ENCODE measurements at places on chromosomes 16 and 17.
A peak's percentile ranks its signal among the peaks of the same experiment; 100 is the strongest.

DNA sequence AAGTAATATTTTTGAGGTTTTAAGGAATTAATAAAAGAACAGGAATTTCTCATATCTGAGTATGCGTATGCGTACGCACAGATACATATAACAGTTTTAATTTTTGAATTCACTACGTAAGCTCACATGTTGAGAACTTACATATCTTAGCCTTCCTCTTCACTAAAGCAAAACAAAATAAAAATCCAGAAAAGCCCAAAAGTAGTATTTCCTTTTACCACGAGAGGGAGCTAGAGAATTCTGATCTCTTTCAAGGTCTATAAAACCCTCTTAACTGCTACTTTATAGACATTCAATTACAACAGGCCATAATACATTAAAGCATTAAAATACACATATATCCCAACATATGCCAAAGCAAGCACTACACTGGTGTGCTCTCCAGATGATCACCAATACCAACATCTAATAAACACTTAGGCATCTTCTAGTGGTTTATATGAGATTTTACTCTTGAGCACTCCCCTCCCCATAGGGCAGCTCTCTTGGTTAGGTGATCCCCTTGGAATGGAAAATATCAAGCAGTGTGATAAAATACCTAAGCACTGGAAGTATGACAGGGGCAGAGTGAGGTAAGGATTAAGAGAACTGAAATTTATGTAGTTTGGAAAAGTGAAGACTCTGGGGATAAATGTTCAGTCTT, 94.0 kb downstream of the SKAP1 start:
- peak; percentile 40 for DNase-seq

GRCh38 chr16:4372001-4372577, 441 bp downstream of the VASN start:
- DNase-seq: no peak

DNA sequence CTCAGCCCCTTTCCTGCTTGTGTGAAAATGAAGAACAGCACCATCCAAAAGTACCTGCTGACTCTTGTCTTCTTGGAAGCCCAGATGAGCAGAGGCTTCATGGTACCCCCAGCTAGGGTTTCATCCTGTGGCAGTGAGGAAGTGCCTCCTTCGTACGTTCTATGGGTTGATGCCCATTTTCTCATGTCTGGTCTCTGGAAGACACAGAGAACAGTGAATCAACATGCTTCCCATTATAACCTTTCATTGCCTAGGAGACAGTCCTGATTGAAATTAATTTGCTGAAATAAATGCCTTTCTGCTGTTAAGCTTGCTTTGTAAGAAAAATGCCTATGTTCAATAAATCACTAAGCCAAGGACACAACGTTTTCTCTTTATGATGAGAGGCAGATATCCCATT, 36.5 kb downstream of the RCVRN start:
- no peak for DNase-seq

DNA sequence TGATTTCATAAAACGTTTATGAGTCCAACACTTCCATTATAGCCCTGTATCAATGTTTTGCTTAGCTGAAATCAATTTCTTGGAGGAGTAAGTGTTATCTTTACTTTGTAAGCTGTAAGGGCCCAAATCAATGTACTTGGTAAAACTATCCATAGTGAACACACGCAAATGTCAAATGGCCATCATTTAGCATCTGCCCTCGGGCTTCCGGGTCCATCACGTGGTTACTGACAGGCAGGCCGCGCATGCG, 687 bp upstream of the NARF start:
- no peak for DNase-seq

GRCh38 chr17:73410586-73411312, 98.9 kb upstream of the CDC42EP4 start:
- DNase-seq: no peak

DNA sequence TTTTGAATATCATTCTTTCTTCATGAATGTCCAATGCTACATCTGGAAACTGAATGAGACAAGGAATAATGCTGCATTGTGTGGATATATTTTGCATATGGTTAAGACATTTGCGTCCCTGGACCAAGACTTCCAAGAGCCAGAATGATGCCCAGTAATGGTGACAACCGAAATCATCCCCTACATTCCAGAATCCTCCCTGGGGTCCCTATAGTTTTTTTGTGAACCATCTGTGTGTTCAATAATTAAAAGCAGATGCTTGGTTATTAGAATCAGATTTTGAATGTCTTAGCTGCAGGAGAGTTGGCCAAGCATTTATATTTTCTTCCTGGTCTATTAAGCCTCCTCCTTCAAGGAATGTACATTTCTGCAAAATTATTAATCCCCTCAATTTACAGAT, 426.7 kb upstream of the CDH8 start:
- DNase-seq: peak; percentile 31

DNA sequence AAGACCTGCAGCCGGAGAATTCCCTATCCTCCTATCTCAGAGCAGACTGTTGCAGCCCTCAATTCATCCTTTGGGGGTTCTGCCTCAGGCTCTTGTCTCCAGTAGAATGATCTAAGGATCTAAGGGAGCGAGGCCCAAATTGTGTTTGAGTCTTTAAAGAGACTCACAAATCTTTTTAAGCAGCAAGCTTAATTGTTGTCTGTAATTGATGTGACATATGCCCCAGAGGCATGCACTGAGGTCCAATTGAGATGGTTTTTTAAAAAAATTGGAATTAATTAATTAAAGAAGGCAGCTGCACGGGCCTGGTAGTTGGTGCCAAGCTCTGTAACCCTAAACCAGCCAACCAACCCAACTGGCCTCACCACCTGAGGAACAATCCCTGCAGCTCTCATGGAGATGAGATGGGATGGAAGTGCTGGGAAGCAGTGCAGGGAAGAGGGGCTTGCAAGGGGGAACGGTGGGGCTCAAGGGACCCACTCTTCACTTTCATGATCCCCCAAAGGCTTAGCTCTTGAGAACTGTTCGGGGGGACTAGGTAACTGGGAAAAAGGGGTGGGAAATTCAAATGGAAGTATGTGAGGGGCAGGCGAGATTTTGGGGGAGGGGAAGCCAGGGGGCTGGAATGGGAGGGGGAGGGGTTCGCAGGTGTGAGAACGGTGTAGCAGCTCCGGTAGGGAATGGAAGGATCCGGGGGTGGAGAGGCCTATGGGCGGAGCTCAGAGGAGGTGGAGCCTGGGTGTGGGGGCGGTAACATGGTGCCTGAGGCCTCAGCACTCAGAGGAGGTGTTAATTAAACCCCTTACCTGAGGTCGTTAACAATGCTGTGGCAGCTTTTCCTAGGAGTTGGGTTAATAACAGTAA, 9.2 kb upstream of the ZNF652 start:
- no peak for DNase-seq

- DNase-seq: no peak
These were observed 15.7 kb downstream of the COPZ2 start for GRCh38 chr17:48021934-48022333.

- no peak for DNase-seq
These were observed 27.0 kb downstream of the CDIP1 start for GRCh38 chr16:4511441-4512082.

DNA sequence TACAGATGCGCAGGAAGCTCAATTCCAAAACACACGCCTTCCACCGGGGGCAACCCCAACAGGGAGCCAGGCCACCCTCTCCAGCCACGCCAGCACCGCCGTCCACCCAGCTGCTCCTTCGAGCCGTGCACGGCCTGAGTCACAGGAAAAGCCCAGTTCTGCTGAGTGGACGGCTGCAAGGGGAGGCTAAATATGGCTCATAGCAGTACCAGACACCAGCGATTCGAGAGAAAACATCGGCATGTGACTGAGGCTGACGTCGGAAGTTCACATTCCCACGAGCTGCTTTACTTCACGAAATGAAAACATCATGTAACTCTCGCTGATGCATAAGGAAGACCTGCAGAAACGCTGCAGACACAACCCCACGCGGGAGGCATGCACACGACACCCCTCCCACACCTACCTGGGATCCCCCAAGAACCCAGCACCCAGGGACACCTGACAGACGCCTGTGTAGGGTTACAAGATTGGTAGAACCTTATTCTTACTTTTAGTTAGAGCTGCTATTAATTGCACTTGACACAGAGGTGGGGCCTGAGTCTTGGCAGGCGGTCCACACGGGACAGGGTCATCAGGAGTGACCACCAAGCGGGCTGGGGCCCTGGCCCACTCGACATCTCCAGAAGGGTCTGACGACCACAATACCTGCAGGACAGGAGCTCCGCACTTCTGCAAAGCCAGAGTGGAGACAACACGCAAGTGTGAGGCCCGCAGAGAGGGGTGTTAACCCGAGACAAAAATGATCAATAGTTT, 116.8 kb downstream of the ANKRD11 start:
- DNase-seq: no peak

DNA sequence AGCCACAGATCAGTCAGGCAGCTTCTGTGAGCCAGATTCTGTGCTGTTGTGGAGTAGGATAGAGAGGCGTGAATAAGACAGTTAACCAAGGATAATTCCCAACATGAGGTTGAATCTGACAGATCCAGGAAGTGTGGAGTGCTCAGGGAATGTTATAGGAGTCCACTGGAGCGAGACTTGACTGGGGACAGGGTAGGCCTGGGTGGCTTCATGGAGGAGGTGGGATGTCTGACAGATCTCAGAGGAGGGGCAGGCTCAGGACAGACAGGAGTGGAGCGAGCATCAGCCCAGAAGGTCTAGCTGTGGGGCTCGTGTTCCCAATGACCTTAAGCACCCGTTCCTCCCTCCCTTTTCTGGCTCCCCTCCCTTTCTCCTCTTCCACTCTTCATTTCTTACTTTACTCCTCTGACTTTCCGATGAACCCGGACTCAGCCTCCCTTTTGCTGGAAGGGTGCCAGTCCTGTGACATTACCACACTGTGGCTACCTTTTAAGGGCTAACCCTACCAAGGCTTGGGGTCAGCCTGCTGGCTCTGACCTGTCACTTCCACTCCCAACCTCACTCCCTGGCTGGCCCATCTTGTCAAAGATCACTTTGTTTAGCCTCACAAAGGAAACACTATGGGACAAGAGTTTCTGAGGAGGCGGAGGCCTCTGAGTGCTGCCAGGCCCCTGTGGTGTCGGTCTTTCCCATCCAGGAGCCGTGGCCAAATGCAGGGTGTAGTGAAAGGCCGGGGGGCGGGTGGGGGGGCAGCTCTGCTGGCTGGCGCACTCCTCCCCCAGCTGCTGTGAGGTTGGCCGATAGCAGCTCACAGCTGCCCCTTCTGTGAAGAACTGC, 28.5 kb upstream of the EFCAB13 start:
- no peak for DNase-seq

DNA sequence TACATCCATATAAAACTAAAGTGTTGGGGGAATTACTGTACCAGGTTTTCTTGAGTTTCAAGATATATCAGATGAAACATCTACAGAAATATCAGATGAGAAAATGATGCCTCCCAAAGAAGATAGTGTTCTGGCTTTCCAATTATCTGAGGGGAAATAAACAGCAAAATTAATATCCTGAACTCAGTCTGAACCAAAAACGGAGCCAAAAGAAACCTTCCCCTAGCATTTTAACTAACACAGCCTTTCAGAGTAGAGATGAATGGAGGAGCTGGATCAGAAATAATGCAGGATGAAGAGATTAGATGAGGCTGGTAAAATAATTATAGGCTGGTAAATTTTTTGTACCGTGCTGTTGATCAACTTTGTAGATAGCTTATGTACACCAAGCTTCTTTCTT, 16.2 kb downstream of the ERCC4 start:
- no peak for DNase-seq

DNA sequence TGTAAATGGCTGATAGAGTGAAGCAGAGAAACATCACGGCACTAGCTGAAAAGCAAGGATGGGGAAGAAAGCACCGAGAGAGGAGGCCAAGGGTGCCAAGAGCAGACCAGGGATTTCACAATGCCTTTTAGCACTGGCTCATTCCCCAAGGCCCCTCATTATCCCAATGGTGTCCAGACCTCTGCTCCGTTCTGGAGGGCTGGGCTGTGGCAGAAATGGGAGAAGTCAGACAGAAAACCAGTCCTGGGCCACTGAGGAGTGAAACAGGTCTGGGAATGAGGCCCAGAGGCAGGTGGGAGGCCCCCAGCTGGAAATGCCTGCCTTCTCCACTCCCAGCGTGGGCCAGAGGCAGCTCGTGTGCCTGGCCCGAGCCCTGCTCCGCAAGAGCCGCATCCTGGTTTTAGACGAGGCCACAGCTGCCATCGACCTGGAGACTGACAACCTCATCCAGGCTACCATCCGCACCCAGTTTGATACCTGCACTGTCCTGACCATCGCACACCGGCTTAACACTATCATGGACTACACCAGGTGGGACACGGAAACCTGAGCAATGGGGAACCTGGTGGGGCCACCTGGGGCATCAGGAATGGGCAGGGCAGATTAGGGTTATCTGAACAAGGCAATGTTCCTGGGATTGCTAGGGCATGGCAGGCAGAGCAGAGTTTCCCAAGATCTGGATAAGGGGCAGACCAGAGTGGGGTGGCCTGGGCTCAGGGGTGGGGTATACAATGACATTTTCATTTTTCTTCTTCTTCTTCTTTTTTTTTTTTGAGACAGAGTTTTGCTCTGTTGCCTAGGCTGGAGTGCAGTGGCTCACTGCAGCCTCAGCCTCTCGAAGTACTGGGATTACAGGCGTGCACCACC, 20.3 kb downstream of the ANKRD40 start:
- no peak for DNase-seq

GRCh38 chr16:89921702-89922476, 1.3 kb upstream of the TUBB3 start:
- DNase-seq: peak; percentile 75

- peak; percentile 31 for DNase-seq
These were observed 27.0 kb downstream of the MYO1D start for GRCh38 chr17:32849879-32850278.

DNA sequence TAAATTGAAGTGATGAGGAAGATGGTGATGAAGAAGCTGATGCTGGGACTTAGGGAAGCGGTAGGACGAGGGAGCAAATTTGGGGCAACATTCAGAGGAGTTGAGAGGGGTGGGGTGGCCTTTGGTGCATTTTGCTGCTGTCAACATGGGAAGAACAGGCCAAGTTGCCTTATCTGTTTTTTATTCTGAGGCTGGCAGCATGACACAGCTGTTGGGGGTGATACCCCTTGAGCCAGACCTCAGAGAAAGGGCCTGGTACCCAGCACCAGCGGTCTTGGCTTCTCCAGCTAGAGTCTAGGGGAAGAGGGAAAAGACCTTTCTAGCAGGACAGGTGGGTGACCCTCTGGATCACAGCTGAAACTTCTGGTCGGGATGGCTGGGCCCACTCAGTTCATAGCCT, 4.6 kb downstream of the IGFBP4 start:
- no peak for DNase-seq

- DNase-seq: peak; percentile 65
These were observed 71.7 kb upstream of the NACA2 start for GRCh38 chr17:61662741-61663140.

GRCh38 chr16:46756772-46757171, 8.6 kb upstream of the MYLK3 start:
- no peak for DNase-seq

DNA sequence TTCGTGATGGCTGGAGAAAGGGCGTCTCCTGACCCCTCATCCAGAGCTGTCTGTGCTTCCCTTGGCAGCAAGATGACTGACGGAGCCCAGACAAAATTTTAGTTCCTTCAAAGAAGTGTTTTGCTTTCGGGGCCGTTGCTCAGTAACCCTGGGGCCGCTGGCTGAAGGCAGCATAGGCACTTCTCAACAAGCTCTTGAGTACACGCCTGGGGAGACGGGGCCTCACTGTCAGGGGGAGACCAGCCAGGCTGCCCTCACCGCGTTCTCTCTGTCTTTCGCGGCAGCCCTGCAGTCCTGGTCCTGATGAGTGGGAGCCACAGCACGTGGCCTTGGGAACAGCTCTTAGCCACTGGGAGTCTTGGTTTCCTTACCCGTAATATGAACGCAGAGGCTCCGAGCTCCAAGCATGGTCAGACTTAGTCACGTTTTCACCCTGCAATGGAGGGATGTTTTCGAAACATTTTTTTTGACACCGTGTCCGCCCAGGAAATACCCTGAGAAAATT, 86.0 kb downstream of the IRF8 start:
- no peak for DNase-seq
